ENCODE measurements at places on chromosomes 16 and 17. TPM values are rescaled to one million over a fixed set of nuclear protein-coding genes. Genes with fewer than 3 reads are reported as not detected.

FN3K gene
- total RNA-seq: 33.7 TPM

PIMREG gene
- 28.4 TPM for total RNA-seq

CCL18 gene
- not detected for total RNA-seq

NOXO1 gene
- 1.3 TPM for total RNA-seq

NAGS gene
- 0.49 TPM for total RNA-seq

MPO gene
- total RNA-seq: not detected

VAT1L gene
- total RNA-seq: 17.9 TPM

ITGAD gene
- not detected for total RNA-seq

NPB gene
- total RNA-seq: 0.96 TPM

MT3 gene
- not detected for total RNA-seq

CDH11 gene
- total RNA-seq: 2.6 TPM

RTN4RL1 gene
- total RNA-seq: 50.3 TPM

DNA sequence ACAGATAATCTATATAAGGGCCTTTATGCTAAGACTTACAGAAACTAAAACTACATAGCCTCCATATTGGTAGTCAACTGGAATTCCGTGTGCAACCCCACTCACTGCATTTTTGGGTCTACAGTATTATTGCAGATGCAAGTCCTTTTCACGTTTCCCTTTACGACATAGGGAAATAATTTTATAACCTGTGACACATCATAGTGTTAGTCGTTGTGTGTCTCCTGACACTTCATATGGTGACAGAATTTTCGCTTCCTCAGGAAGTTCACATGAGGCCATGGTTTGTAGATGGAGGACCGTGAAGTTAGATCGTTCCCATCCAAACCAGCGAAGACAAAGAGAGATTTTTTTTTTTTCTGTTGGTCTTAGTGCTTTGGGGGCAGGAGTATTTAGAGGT is 15.7 kb upstream of the MRC2 start:
- H3K4me3 ChIP-seq: no peak overlapping the region
- DNase-seq: no peak
- no peak overlapping the region for H3K27ac ChIP-seq

GRCh38 chr16:79394206-79394605 is 206.3 kb downstream of the MAF start:
- no peak overlapping the region for H3K4me3 ChIP-seq
- peaks cover 5% of the 10 kb centered on the region for H3K27me3 ChIP-seq
- H3K4me1 ChIP-seq: no peaks in the 10 kb centered on the region
- no peaks in the 10 kb centered on the region for H3K36me3 ChIP-seq

DNA sequence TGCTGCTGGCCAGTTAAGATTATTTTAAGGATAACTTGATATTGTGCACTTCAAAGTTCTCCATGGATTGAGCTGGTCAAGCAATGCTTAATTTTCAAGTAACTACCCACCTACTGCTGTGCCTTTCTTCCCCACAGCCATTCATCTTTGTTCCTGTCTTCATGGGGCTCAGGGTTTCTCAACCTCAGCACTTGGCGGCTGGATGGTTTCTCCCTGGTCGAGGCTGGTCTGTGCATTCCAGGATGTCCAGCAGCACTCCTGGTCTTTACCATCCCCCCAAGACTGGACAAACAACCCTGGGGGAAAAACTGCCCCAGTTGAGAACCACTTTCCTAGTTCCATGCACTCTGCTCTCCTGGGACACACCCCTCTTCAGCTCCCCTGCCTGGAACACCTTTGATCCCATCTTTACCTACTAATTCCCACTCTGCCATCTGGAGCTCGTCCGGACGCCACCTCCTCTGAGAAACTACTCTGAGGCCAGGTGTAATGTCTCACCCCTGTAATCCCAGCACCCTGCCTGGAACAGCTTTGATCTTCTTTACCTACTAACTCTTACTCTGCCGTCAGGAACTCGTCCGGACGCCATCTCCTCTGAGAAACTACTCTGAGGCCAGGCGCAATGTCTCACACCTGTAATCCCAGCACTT is 81.5 kb downstream of the NXN start:
- H3K4me3 ChIP-seq: peak overlapping the region; percentile 64
- DNase-seq: no peak
- H3K27ac ChIP-seq: peak overlapping the region; percentile 93
- H3K4me1 ChIP-seq: peaks cover 47% of the 10 kb centered on the region
- H3K27me3 ChIP-seq: peaks cover 12% of the 10 kb centered on the region
- no peaks in the 10 kb centered on the region for H3K36me3 ChIP-seq

- H3K27me3 ChIP-seq: no peaks in the 10 kb centered on the region
- peak within 1 kb of the TSS; percentile 96 for H3K27ac ChIP-seq
- peak; percentile 38 for DNase-seq
- no peaks in the 10 kb centered on the region for H3K36me3 ChIP-seq
- H3K4me3 ChIP-seq: peak within 1 kb of the TSS; percentile 97
- H3K4me1 ChIP-seq: peaks cover 32% of the 10 kb centered on the region
Observed at GRCh38 chr16:67847064-67847861, at the start of gene CENPT. TSS of gene CENPT (minus strand) at chr16:67847693. CDS start at chr16:67833859, 13,834 bp downstream.

GRCh38 chr17:1203111-1203966 is 23.6 kb upstream of the ABR start:
- no peaks in the 10 kb centered on the region for H3K4me1 ChIP-seq
- no peak overlapping the region for H3K4me3 ChIP-seq
- H3K27ac ChIP-seq: no peak overlapping the region

DNA sequence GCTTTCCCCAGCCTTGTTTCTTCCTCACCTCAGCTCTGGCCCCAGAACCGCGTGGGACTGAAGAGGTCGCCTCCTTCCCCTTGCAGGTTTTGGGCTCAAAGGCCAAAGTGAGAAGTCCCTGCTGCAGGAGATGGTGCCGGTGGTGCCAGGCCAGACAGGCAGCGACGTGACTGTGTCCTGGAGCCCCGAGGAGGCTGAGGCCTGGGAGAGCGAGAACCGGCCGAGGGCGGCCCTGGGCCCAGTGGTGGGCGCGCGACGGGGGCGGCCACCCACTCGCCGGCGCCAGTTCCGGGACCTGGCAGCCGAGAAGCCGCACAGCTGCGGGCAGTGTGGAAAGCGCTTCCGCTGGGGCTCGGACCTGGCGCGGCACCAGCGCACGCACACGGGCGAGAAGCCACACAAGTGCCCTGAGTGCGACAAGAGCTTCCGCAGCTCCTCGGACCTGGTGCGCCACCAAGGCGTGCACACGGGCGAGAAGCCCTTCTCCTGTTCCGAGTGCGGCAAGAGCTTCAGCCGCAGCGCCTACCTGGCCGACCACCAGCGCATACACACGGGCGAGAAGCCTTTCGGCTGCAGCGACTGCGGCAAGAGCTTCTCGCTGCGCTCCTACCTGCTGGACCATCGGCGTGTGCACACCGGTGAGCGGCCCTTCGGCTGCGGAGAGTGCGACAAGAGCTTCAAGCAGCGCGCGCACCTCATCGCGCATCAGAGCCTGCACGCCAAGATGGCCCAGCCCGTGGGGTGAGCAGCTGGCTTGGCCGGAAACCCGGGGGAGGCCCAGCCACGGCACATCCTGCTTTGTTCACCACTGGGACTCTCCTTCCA is 6.0 kb downstream of the ZNF213 start:
- H3K4me1 ChIP-seq: peaks cover 16% of the 10 kb centered on the region
- DNase-seq: no peak
- no peak overlapping the region for H3K4me3 ChIP-seq
- H3K27me3 ChIP-seq: peaks cover 11% of the 10 kb centered on the region
- peaks cover 6% of the 10 kb centered on the region for H3K36me3 ChIP-seq

DNA sequence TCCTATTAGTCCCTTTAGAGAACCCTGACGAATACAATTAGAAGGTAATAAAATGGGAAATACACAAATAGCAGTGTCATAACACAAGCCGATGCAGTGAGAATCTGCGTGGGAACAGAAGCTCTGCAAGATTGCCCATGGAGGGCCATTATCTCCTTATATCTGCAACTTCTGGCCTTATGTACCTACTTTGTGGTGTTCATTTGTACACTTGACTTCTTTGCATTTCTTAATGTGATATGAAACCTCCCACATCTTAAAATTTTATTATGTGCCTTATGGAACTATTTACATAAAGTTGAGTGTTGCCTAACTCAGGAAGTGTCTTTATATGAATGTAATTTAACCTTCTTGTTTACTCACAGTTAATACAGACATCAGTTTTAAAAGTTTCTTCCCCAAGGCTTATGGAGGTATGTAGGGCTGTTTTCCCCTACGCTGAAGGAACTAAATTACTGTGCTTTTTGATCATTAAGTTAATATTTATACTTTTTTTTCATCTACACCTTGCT is 10.1 kb upstream of the TANC2 start:
- no peaks in the 10 kb centered on the region for H3K4me1 ChIP-seq
- H3K36me3 ChIP-seq: no peaks in the 10 kb centered on the region
- no peak overlapping the region for H3K27ac ChIP-seq
- H3K27me3 ChIP-seq: no peaks in the 10 kb centered on the region
- no peak overlapping the region for H3K4me3 ChIP-seq
- no peak for DNase-seq

DNA sequence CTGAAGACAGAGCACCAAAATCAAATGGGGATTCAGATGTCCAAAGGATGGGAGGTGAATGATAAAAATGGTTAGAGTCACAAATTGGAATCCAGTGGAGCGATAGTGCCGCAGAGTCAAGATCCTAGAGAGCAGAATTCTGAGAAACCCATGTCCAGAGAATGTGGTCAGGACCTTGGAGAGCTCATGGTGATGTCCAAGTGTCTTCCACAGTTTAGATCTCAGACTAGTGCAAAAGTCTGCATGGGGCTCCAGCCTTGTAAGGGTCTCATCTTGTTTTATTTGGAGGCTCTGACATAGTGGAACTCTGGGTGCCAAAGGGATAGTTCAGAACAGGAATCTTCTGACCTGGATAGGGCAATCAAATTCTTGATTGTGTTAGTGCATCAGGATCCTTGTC is 245.9 kb upstream of the HSBP1 start:
- no peaks in the 10 kb centered on the region for H3K36me3 ChIP-seq
- H3K4me1 ChIP-seq: peaks cover 4% of the 10 kb centered on the region
- no peak for DNase-seq

DNA sequence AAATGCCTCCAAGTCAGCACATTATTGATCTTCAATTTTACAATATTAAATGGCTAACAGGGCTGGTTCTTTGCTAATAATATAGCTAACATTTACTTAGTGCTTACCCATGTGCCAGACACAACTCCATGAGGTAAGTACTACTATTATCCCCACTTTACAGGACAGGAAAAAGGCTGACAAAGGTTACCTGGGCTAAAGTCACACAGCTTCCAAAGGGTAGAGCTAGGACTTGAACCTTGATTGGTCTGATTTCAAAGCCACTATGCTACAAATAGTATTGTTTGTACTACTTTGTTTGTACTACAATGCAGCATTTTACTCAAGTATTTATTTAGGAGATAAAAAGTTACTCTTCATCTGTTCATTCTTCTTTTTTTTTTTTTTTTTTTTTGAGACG is 31.9 kb downstream of the BRD7 start:
- peaks cover 6% of the 10 kb centered on the region for H3K4me1 ChIP-seq
- H3K4me3 ChIP-seq: no peak overlapping the region
- no peaks in the 10 kb centered on the region for H3K27me3 ChIP-seq
- no peak for DNase-seq
- no peak overlapping the region for H3K27ac ChIP-seq
- peaks cover 2% of the 10 kb centered on the region for H3K36me3 ChIP-seq

GRCh38 chr17:58400826-58401225 is 16.5 kb downstream of the RNF43 start:
- H3K36me3 ChIP-seq: no peaks in the 10 kb centered on the region
- peaks cover 7% of the 10 kb centered on the region for H3K4me1 ChIP-seq
- no peak overlapping the region for H3K4me3 ChIP-seq
- H3K27ac ChIP-seq: no peak overlapping the region

GRCh38 chr16:397135-397661 is at the start of gene NME4:
TSS of gene NME4 (plus strand) at chr16:397199. CDS start at chr16:397223, 24 bp downstream.
- peak within 1 kb of the TSS; percentile 93 for H3K27ac ChIP-seq
- peak; percentile 66 for DNase-seq
- H3K36me3 ChIP-seq: no peaks in the 10 kb centered on the region
- H3K27me3 ChIP-seq: peaks cover 9% of the 10 kb centered on the region
- peak within 1 kb of the TSS; percentile 90 for H3K4me3 ChIP-seq
- peaks cover 8% of the 10 kb centered on the region for H3K4me1 ChIP-seq

- H3K27ac ChIP-seq: no peak overlapping the region
- H3K27me3 ChIP-seq: peaks cover 9% of the 10 kb centered on the region
- no peak overlapping the region for H3K4me3 ChIP-seq
- no peak for DNase-seq
Observed at GRCh38 chr16:78072275-78072674, 27.2 kb upstream of the WWOX start.

DNA sequence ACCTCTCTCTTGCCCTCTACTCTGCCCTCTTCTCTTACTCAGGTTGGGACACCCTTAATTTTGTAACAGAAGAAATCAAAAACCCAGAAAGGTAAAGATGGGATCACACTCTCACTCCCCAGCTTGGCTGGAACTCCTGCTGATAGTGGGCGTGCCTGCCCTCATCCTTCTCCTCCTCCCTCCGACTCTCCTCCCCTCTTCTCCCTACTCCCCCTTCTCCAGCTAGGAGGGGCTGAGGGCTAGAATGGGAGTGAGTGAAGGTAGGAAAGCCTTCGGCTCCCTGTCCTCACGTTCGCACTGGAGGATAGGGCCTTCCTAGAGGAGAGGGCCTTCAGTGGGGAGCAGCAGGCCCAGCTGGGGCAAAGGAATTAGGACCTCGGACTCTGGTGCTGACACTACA is 20.3 kb downstream of the SLC7A6OS start:
- H3K27me3 ChIP-seq: peaks cover 3% of the 10 kb centered on the region
- H3K4me1 ChIP-seq: peaks cover 6% of the 10 kb centered on the region
- H3K4me3 ChIP-seq: no peak overlapping the region
- no peaks in the 10 kb centered on the region for H3K36me3 ChIP-seq
- DNase-seq: no peak

GRCh38 chr17:63751806-63752205 is 10.2 kb upstream of the STRADA start:
- no peaks in the 10 kb centered on the region for H3K27me3 ChIP-seq
- H3K4me1 ChIP-seq: no peaks in the 10 kb centered on the region
- H3K27ac ChIP-seq: no peak overlapping the region
- H3K36me3 ChIP-seq: no peaks in the 10 kb centered on the region

DNA sequence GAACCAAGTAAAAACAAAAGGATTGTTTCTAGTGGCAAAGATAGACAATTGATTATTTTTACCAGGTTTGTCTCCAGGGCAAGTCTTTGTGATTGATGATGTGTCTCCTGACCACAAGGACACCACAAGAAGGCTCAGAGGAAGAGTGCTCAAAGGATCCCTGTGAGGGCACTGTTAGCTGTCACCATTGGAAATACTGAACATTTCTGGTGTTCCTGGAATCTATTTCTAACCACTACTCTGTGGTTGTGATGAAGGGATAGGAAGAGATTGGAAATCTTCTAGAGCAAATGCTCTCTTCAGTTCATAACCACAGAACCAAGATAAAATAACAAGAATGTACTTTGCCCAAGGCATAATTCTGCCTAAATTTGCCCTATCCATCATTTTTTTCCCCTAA is 15.3 kb downstream of the RNF43 start:
- H3K27me3 ChIP-seq: no peaks in the 10 kb centered on the region
- H3K27ac ChIP-seq: no peak overlapping the region
- no peak for DNase-seq
- H3K4me1 ChIP-seq: peaks cover 7% of the 10 kb centered on the region
- H3K4me3 ChIP-seq: no peak overlapping the region
- no peaks in the 10 kb centered on the region for H3K36me3 ChIP-seq

- H3K27ac ChIP-seq: peak overlapping the region; percentile 84
- peak; percentile 56 for DNase-seq
- no peaks in the 10 kb centered on the region for H3K36me3 ChIP-seq
- H3K4me3 ChIP-seq: peak overlapping the region; percentile 74
Observed at GRCh38 chr17:74217037-74217730, 3.8 kb downstream of the TTYH2 start.

Measured in glutamatergic neuron (in vitro differentiated cells).